Lower lobe of right lung (tissue), 2 donors: ENCODE measurements at places on chromosomes 16 and 17.

- DNase-seq = peak; percentile 64
Observed at GRCh38 chr16:50038756-50039529, 13.9 kb downstream of the CNEP1R1 start.

DNA sequence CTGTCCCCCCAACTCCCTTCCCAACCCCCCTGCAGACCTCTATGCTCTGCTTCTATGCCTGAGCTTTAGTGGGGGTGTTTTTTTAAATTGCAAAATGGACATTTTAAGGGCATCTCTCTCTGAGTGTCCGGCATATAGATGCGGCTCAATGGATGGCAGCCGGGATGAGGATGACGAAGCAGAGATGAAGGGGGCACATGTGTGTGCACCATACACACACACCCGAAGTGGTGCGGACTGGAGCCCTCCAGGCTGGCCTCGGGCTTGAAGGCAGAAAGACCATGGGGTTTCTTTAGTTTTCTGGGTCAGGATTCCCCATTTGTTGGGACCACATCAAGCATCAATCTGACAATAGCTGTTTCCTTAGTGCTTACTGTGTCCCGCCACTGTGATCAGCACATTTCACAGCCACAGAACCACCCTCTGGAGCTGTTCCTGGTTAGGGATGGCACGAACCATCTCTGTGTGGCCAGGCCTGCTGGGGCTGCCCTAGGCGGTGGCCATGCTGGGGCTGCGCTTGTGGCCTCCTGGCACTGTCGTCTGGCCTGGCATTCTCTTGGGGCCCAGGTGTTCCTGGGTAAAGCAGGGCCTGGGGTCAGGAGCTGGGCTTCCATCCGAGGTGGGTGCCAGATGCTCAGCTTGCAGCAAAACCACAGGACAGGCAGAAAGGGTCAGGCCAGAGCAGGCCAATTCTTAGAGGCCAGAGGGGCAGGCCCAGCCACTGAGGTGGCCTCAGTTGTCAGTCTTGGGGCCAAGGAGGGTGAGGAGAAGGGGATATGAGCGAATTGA lies 49.9 kb downstream of the NT5M start:
- DNase-seq = no peak

DNA sequence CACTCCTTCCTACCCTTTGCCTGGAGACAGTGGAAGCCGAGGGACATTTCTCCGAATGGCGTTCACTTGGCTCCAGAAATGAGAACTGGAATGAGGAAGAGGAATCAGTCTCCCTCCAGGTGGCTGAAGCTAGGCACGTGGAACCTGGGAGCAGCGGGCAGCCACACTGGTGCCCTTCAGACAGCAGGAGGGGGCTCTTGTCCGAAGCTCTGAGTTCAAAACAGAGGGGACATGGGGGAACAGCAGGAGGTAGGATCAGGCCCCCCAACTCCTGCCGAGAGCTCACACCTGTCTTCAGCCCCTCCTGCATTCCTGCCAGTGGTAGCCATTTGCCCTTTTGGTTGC lies 41.5 kb downstream of the TMEM235 start:
- DNase-seq = no peak

GRCh38 chr17:31195305-31195704 lies 100.5 kb downstream of the NF1 start:
- DNase-seq = no peak

DNA sequence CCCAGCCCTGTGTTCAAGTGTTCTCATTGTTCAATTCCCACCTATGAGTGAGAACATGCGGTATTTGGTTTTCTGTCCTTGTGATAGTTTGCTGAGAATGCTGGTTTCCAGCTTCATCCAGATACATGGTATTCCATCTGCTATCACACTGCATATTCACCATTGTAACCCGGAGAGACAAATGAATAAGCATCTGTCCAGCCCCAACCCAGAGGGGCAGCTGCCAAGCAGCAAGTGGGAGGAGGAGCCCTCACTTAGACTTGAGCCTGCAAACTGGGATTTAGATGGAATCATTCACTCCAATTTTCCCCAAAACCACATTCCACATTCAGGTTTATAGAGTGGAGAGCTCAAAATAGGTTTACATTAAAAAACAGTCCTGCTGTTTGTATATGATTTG lies 41.6 kb downstream of the SHISA6 start:
- DNase-seq = no peak

DNA sequence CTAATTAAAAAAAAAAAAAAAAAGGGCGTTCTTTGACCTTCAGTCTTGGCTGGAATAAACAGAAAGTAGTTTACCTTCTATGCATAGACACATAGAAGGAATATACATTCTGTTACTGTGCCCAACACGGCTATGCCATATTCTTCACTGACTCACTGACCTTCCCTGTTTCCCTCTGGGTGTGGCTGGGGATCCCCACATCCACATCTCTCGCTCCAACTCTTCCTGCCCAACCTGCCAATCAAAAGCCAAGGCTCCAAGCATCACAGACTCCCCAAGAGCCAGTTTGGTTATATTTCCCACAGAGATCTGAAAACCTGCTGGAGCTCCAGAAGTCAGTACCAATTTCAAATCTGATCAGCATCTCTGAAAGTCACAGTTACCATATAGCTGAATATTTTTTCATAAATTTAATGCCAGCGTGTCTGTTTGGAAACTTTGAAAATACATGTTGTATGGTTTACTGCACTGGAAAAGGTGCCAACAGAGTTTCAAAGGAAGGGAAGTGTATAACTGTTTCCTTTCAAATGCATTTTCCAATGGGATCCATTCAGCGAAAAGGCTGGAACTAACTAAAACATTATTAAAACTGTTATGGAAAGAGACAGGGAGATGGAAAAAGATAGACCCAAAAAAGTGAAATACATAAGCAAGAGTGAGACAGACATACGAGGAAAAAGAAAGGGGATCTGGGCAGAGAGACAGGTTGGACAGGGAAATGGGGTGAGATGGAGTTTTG lies 91.8 kb downstream of the SMG6 start:
- no peak for DNase-seq

DNA sequence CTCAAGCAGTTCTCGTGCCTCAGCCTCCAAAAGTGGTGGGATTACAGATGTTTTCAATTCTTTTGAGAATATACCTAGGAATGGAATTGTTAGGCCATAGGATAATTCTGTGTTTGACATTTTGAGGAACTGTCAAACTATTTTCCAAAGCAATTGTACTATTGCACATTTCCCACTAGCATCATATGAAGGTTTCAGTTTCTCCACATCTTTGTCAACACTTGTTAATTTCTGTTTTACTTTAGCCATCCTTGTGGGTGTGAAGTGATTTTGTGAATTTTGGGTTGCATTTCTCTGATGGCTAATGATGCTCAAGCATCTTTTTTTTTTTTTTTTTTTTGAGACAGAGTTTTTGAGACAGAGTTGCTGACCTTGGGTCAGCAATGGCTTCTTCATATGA lies 6.2 kb downstream of the NT5M start:
- no peak for DNase-seq

DNA sequence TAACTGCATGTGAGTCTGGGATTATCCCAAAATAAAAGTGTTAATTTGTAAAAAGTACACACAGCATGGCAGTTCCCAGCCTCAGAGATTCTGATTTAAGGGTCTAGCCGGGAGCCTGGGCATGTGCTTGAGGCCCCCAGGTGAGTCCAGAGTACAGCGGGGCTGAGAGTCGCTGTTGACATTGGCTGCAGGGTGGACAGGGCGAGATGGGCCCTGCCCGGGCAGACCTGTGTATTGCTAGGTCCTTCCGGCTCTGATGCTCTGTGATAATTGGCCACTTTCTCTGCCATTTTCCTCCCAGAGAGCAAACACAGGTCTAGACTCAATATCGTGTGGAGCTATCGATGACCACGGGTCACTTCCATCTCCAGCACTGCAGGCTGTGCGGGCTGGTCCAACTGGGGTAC lies 73.6 kb downstream of the ABCC6 start:
- DNase-seq = no peak

DNA sequence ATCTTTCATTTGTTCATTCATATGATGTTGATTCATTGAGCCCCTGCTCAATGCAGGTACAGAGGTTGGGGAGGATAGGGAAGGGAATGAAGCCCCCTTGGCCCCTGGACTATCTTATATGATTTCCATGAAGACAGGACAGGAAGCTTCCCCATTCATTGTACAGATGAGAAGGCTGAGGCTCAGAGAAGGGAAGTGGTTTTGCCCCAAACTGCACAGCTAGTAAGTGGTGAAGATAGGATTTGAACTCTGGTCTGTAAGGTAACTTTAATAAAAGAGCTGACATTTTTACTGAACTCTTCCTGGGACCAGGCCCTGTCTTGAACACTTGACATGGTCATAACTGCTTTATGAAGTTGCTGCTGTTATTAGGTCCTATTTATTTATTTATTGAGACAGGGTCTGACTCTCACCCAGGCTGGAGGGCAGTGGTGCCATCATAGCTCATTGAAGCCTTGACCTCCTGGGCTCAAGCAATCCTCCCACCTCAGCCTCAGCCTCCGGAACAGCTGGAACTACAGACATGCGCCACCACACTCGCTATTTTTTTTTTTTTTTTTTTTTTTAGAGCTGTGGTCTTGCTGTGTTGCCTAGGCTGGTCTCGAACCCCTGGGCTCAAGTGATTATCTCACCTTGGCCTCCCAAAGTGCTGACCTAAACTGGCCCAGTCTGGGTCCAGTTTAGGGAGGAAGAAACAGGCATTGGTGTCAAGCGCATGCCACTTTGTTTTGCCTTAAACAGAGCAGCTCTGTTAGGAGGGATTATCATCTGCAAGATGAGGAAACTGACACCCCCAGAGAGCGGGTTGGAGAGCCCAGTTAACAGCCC lies 5.0 kb downstream of the CTF1 start:
- DNase-seq = no peak

GRCh38 chr16:11768849-11769248 lies 26.2 kb upstream of the TXNDC11 start:
- no peak for DNase-seq

- DNase-seq = no peak
Observed at GRCh38 chr17:47291242-47291873, 32.4 kb upstream of the EFCAB13 start.

GRCh38 chr17:79930062-79930876 lies 91.0 kb upstream of the CBX4 start:
- no peak for DNase-seq

GRCh38 chr17:39666231-39666600 lies 1.1 kb downstream of the TCAP start:
- DNase-seq = no peak

GRCh38 chr16:63467513-63467912 lies 1431.3 kb upstream of the CDH8 start:
- no peak for DNase-seq

GRCh38 chr16:27448532-27449433 lies 46.8 kb downstream of the IL21R start:
- no peak for DNase-seq

DNA sequence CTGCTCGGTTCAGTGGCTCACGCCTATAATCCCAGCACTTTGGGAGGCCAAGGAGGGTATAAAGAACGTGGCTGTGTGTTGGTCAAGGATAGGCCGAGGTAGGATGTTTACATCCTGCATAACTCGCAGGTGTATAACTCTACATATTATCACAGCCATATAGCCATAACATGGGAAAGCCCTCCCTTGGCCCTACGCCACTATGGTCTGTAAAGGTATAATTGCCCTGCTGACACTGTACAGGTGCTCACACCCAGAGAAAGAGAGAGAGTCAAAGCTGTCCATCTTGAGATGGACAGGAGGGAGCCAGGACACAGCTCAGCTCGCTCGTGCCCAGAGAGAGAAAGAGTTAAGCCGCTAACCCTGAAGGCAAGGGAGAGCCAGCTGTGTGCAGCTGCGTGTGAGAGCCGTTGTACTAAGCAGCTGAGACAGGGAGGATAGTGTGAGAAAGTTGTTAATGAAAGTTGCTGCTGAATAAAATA lies 30.4 kb upstream of the DHX8 start:
- peak; percentile 56 for DNase-seq

- DNase-seq = no peak
Observed at GRCh38 chr17:55186937-55187770, 77.6 kb upstream of the HLF start.

DNA sequence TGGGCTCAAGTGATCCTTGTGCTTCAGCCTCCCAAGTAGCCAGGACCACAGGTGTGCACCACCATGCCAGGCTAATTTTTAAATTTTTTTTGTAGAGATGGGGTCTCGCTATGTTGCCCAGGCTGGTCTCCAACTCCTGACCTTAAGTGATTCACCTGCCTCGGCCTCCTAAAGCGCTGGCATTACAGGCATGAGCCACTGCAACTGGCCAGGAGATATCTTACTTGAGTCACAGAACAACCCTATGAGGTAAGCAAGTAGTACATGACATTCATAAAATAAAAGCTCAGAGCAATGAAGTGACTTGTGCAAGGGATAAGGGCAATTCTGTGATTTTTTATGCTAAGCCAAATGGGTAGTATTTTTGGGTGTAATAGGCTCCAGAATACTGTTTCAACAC lies 57.3 kb downstream of the CDC27 start:
- DNase-seq = no peak

DNA sequence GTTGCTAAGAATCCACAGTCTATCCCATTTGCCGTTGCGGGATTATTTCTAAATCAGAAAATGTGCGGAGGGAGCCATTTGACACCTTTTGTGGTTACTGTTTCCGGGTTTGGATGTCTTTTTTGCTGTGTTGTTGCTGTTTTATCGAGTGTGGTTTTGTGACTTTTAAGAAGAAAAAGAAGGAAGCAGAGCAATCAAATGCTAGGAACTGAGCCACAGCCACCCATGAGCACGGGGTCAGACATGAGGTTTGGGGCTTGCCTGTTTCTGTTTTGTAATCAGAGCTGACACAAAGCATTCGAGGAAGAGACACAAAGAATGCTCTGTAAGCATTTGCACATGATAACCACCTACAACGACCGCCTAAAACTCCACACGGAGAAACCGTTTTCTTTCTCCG lies 53.1 kb upstream of the CHMP6 start:
- DNase-seq = no peak

- DNase-seq = no peak
Observed at GRCh38 chr16:66199189-66199588, 167.3 kb upstream of the CDH5 start.

GRCh38 chr16:69438465-69438864 lies 14.0 kb downstream of the CYB5B start:
- DNase-seq = no peak

DNA sequence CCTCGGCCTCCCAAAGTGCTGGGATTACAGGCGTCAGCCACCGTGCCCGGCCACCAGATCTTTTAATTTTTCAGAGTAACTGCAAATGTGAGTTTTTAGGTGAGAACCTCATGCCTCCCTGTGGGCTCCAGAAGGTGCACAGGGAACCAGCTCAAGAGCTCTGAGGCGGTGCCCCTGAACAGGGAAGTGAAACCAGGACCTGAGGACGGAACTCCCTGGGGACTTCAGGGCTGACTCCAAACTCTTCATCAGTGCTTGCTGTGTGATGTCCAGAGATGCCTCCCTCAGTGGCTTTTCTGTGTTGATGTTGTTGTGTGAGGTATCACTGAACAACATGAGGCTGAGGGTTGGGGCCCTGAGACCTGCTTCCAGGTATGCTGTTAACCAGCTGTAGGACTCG lies 23.8 kb downstream of the SLC12A3 start:
- DNase-seq = no peak

- peak; percentile 81 for DNase-seq
Observed at GRCh38 chr17:64020056-64020766, at the start of gene ICAM2. ICAM2 (minus strand) TSS chr17:64020633; CDS start chr17:64006691, 13,942 bp downstream.

GRCh38 chr17:17129466-17129865 lies 76.7 kb downstream of the PLD6 start:
- peak; percentile 24 for DNase-seq

GRCh38 chr17:75241143-75241430 lies 20.3 kb downstream of the GGA3 start:
- DNase-seq = no peak

GRCh38 chr17:72121164-72122009 lies 567 bp downstream of the SOX9 start:
- peak; percentile 61 for DNase-seq

GRCh38 chr16:87274794-87275193 lies 42.4 kb downstream of the C16orf95 start:
- no peak for DNase-seq
